ENCODE measurements at places on chromosomes 12 and 14.

GRCh38 chr12:101875162-101875561 is 2.2 kb upstream of the DRAM1 start:
- DNase-seq, result no peak

GRCh38 chr12:53006810-53007309 is 604 bp downstream of the EIF4B start:
- DNase-seq, result peak; percentile 84

DNA sequence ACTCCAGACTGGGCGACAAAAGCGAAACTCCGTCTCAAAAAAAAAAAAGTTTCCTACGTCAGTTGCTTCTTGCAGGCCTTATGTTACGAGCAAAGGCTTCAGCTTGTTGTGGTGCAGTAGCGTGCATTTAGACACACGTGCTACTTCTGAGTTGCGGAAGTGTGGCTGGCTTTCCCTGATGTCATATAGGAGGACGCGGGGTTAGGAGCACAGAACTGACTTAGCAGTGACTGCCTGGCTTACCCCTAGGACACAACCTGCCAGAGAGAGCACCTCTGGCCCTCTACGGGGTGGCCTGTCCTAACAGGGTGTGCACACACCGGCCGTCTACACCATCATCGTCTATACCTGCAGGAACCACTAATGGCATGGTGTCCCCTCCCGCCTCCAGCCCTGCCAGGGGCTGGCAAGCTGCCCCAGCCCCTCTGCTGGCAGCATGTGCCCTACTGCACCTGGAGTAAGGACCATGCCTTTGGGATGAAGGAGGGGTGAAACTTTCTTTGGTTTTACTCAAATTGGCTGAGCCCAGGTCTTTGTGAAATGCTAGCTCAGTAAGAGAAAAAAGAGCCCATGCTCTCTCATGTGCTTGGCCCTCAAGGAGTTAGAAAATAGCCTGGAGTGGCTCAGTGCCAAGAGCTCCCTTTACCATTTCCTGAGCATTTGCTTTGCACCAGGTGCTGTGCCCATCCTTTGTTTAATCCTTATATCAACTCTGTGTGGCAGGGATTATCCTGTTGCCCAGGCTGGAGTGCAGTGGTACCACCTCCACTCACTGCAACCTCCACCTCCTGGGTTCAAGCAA is 1.7 kb upstream of the GPR68 start:
- peak; percentile 79 for DNase-seq

DNA sequence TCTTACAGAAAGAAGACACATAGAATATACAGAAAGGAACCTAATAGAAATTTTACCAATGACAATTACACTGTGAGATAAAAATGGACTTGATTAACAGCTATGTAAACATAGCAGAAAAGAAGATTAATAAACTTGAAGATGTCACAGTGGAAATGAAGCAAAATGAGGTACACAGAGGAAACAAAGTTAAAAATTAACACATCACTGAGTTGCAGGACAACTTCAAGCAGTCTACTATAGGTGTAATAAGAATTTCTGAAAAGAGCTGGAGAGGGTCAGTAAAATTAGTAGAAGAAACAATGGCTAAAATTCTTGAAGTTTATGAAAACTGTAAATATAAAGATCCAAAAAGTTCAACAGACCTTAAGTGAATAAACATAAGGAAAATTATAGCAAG is 738.7 kb downstream of the C12orf50 start:
- DNase-seq, result no peak

GRCh38 chr12:6827982-6828780 is at the start of gene P3H3:
P3H3 (plus strand) TSS chr12:6828407; CDS start chr12:6828441, 34 bp downstream.
- DNase-seq, result no peak

DNA sequence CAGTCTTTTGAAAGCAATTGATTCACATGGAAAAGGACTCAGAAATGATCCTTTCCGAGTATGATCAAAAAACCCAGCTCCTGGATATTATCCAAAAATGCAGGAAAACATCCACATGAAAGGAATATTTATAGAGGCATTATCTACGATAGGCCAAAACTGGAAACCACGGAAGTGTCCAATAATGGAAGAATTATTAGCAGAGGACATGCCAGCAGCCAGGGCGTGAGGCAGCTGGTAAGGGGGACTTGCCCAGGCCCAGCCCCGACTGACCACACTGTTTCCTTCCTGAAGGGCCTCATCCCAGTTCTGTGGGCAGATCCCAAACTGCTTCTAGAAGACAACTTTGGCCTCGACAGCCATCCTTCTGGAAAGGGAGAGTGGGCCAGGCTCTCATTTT is 20.5 kb downstream of the ACTN1 start:
- DNase-seq, result no peak

- no peak for DNase-seq
These were observed 50.2 kb downstream of the WDR20 start for GRCh38 chr14:102189874-102190273.

DNA sequence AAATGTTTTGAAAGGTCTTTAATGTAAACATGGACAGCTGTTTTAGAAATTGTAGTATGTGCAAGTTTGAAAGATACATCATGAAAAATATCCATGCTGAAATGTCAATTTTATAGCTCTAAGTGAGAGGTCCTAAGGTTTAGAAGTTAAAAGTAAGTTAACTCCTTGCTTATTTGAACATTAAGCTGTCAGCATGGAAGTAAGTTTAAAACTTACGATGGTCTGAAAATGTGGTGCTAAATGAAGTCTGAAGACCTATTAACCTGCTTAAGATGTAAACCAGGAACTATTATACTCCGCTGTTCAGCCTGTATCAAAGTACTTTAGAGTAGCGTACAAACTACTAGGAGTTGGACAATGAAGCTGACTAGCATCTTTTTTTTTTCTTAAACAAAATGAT is 1082.4 kb downstream of the TMTC2 start:
- DNase-seq, result no peak

- peak; percentile 58 for DNase-seq
These were observed 43.9 kb downstream of the CCDC88C start for GRCh38 chr14:91373591-91374254.

GRCh38 chr12:65296508-65297265 is 18.2 kb downstream of the MSRB3 start:
- no peak for DNase-seq

DNA sequence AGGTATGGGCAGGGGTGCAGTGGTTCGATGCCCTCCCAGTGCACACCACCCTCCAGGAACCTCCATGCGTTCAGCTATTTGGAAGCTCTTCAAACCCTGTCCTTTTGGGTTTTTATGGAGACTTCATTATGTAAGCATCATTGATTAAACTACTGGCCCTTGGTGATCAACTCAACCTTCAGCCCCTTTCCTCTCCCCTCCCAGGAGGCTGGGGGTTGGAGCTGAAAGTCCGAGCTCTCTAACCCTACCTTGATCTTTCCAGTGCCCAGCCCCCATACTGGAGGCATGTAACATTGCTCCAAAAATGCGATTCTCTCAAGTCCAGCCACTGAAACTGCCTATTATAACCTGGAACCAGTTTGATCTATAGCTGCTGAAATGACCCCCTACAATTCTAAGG is 188.1 kb downstream of the IPO8 start:
- no peak for DNase-seq

GRCh38 chr12:29726321-29726692 is 57.4 kb downstream of the TMTC1 start:
- no peak for DNase-seq

DNA sequence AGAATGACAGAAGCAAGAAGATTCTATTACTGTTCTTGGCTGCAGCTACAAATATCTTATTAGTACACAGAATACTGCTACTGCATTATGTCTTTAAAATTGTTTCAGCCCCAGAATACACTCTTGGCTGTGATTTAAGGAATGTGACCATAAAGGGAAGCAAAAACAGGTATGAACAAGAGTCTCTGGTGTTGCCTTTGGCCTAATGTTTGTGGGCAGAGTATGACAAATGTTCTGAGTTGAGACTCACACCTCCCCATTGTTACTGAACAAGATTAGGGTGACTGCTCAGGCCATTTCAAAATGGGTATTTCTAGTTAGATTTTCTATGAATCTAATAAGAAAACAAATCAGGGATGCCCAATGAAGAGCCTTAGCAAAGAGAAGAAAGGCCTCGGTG is 28.5 kb downstream of the TTC6 start:
- DNase-seq, result no peak

GRCh38 chr12:127898616-127899015 is 368.4 kb upstream of the TMEM132C start:
- no peak for DNase-seq

DNA sequence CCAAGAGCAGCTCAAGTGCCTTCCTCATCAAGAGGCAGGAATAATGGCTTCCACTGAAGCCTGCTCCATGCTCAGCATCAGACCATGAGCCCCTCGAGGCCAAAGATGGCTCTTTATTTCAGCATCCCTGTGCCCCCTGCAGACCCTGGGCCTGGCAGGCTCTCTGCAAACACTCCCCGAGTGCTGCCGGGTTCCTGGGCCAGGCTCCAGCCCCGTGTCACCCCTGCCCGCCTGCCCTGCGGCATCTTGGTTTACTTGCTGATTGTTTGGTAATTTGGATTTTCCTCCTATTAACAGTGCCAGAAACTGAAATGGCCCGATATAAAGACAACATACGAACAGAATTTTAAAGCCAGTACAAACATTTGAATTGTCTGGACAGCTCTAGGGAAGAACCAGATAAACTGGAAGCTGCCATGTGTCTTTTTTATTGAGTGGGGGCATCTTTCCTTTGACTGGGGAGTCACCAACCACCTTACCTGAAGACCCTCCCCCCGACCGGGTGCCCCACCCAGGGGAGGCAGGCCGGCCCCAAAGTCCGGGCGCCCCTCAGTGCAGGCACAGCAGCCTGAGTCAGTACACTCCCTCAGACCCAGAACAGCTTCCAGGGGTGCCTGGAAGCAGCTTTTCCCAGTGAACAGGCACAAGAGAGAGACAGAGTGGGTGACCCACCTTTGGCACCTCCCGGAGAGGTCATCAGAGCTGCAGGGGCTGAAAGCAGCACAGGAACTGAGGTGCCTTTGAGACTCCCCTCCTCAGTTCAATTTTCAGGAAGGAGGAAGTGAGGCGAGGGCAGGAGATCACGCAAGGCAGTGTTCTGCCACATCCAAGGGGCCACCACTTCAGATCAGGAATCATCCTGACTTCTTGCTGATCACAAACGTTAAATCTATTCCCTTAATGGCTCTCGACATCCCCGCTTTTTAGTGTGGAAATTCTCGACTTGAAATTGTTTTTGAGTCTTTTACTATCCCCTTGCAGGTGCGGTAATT is 30.6 kb downstream of the ITPK1 start:
- DNase-seq, result no peak

- DNase-seq, result no peak
These were observed 15.4 kb downstream of the SYNE2 start for GRCh38 chr14:63867933-63868921.

DNA sequence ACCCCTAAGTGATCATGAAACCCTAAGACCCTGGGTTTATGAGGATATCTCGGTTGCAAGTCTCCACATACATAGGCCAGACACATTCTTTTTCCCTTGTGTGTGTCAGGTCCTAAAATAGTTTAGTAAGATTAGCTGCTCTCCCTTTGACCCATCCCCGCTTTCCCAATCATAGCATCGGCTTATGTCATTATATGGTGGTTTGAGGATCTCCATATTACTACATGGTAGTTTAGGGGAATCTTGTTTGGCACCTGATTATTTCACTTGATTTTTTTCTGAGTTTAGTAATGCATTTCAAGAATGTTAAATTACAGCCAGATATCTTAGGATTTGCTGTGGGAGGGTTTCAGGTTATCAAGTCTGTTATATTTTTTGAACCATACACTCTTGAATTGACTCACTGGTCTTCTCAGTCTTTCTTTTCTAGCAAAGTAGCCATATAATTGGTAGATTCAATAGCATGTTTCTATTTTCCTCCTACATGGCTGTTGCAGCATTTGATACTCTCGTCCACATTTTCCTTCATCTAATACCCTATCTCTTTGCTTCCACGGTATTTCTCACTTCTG is 68.3 kb upstream of the TRHDE start:
- no peak for DNase-seq

DNA sequence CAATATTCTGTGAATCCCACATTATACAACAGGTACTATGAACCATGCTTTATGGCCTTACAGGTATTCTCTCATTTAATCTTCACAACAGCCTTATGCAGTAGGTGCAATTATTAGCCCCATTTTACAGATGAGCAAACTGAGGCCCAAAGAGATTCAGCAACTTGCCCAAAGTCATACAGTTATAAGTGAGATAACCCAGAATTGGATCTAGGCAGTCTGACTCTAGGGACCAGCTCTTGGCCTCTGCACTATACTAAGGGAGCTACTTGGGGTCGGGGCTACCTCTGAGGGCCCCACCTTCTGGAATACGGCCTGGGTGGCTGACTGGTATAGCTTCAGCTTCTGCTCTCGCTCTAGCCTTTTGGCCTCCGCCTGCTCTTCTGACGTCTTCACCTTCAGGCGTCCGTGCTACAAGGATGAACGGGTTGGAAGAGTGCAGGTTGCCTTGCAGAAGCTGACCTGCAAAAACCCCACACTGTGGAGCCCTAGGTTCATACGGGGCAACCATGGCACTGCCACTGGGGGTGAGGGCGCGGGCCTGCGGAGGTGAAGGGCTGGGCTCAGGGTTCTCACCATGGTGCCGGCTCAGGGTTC is 762 bp downstream of the RABGGTA start:
- DNase-seq, result no peak

GRCh38 chr12:103667125-103667524 is 80.1 kb downstream of the STAB2 start:
- DNase-seq, result no peak

- DNase-seq, result no peak
These were observed 54.3 kb downstream of the MAP3K9 start for GRCh38 chr14:70754991-70755390.

GRCh38 chr12:94954948-94955592 is 48.4 kb downstream of the NDUFA12 start:
- DNase-seq, result no peak

- DNase-seq, result peak; percentile 29
These were observed 108.1 kb downstream of the ERC1 start for GRCh38 chr12:1099158-1099557.

GRCh38 chr12:5022025-5022424 is 21.7 kb upstream of the KCNA5 start:
- DNase-seq, result no peak

- DNase-seq, result no peak
These were observed 111.2 kb downstream of the CHST11 start for GRCh38 chr12:104567832-104568486.

DNA sequence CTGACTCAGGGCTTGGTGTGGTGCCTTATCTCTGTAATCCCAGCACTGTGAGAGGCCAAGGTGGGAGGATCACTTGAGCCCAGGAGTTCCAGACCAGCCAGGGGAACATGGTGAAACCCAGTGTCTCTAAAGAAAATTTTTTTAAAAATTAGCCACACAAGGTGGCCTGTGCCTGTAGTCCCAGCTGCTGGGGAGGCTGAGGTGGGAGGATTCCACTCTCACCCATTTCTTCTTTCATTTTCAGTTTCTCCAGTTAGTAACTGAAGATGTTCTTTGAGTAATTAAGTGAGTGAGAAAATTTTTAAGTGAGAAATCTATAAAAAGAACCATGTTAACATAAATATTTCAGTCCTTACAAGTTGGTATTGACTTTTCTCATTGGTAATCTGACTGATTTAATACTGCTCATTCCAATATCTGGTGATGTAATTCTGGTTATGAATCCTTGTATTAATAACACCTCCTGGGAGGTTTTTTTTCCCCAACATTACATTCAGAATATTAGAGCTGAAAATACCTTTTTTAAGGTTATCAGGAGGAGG is 6.1 kb downstream of the METTL3 start:
- DNase-seq, result peak; percentile 36

GRCh38 chr14:74314576-74314975 is 11.8 kb upstream of the ABCD4 start:
- DNase-seq, result no peak

GRCh38 chr14:102593825-102594137 is 1.3 kb downstream of the RCOR1 start:
- DNase-seq, result no peak

Measured in activated naive CD4-positive, alpha-beta T cell treated with Interleukin-2 at 50 U/mL for 16 hours (primary cell).